ENCODE measurements at places on chromosomes 6 and 20.

DNA sequence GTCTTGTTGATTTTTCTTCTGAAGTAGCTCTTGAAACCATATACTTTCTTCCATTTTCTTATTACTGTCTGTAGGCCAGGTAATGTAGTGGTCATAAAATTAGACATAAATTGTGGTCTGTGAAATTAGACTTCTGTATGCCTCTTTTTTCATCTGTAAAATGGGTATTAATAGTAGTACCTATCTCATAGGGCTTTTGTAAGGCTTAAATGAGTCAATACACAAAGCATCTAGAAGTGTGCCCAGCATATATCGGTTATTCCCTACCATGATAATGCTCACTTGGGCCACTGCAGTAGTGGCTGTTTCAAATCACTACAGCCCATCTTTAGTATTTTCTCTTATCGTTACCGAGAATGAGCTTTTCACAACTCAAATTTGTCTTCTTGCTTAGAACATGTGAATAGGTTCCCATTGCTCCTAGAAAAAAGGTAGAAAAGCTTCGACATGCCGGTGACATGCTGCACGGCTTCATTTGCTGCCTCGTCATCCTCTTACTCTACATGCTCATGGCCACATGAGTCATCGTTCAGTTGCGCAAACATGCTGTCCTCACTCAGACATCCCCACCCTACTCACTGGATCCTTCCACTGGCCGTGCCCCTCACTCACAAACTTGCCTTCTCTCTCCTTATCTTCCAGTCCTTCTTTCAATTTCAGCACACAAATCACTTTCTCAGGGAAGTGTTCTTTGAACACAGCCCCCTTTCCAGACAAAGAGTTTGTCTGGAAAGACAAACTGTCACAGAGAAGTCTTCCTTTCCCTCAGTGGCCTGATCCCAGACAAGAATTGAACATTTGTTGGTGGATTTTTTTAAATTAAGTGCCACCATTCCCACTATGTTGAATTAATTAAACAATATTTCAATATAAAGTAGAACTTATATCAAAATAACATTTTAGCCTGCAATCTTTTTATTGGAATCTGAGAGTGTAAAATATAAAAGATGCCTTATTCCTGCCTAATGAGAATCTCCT, 32.2 kb upstream of the ERVFRD-1 start:
- no peak for DNase-seq

DNA sequence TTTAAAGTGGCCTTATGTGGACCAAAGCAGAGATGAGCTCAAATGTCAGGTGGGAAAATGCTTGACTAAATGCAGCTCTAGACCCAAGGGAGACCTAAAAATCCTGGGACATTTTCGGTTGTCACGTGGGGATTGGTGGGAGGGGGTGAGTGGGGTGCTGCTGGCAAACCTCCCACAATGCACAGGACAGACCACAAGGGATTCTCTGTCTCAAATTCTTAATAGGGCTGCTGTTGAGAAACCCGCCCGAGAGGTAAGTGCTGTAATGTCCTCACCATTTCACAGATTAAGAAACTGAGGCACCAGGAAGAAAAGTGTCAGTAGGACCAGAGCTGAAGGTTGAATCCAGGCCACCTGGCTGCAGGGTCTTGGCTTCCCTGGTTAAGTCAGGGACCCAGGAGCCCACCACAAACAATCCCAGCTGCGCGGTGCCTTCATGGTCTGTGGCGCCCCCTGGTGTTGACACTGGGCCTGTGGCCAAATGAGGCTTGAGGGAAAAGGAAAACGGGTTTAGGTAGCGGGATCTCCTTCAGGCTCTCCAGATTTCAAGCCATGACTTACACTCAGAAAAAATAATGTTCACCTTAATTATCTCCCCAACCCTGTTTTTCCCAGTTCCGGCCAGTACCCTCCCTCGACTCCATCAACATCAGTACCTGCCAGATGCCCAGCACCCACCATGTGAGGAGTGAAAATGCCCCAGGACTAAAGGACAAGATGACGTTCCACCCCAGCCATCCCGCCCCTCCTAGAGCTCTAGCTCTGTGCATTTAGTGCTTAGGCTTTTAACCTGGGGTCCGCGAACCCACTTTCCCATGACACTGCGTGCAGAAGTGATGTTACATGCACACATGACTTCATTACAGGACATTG, 7.2 kb downstream of the HLA-G start:
- no peak for DNase-seq

DNA sequence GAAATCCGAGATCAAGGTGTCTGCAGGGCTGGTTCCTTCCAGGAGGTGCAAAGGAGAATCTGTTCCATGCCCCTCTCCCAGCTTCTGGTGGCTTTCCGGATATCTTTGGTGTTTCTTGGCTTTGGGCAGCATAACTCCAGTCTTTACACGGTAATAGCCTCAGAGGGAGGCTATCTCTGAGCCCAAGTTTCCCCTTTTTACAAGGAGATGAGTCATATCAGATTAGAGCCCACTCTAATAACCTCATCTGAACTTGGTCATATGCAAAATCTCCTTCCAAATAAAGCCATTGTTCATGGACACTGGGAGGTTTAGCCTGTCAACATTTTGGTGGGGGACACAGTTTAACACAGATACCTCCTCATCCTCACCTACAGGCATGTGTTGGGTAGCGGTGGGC, 213.7 kb downstream of the ATXN1 start:
- DNase-seq, result no peak

DNA sequence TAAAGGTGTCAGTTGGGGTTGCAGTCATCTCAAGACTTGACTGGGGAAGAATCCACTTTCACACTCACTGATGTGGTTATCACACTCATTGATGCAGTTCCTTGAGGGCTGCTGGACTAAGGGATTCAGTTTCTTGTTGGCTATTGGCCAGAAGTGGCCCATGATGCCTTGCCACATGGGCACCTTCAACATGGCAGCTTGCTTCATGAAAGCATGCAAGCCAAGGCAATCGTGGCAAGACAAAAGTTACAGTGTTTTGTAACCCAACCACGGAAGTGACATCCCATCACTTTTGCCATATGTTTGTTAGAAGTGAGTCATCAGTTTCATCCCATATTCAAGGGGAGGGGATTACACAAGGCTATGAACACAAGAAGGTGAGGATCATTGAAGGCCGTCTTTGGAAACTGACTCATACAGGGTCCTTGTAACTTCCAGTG, 3.8 kb upstream of the RANBP9 start:
- peak; percentile 34 for DNase-seq

DNA sequence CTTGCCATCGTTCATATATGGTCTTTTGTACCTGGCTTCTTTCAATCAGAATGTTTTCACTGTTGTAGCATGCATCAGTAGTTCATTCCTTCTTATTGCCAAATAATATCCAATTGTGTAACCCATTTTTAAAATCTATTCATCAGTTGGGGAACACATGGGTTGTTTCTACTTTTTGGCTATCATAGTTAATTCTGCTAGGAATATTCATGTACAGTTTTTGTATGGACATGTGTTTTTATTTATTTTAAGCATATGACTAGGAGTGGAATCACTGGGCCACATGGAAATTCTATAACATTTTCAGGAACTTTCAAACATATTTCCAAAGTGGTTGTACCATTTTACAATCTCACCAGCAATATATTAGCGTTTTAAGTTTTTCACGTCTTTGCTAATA, 187.4 kb upstream of the PRND start:
- no peak for DNase-seq

DNA sequence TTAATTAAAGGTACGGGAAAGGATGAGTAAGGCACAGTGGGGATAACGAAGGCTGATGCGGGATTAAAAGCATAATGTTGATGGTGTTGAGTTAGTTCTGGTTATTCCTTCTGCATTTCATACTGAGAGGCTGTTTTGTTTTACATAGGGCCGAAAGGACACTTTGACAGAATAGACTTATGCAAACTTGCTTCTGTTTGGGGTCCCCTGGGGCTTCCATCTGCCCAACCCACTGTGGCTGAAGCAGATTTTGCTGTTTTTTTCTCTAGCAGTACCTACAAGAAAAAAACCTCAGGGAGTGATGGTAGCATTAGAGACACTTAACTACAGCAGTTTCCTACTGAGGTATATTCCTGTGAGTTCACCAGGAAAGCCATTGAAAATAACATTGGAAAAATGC, 136.1 kb upstream of the SUPT3H start:
- no peak for DNase-seq

DNA sequence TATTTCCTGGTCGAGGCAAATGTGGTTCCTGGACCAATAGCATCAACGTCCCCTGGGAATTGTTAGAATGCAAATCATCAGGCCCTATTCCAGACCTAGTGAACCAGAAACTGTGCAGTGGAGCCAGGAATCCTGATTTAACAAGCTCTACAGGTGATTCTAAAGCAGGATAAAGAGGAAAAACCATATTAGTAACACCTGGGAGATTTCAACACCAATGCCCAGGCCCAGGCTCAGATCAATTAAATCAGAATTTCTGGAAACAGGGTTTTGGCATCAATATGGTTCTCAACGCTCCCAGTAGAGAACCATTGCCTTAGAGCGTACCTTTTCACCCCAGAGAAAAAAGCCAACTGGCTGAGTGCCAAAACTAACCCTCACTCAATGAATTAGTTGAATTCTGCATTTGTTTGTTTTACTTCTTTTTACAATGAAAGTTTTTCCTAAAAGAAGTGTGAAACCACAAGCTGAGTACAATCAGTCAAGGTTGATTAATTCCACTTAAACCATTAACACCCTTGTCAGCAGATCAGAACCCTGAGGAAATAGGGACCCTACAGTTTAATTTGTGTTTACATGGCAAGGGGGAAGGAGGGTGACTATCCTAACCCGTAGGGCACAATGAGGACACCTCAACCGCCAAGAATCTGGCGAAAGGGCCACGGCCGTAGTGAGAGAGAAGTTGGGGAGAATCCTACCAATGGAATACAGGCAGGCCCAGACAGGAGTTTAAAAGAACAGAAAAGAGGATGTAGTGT, 34.9 kb upstream of the LOC128125822 start:
- no peak for DNase-seq

GRCh38 chr6:14224359-14225103, 107.0 kb downstream of the CD83 start:
- DNase-seq, result peak; percentile 48

- DNase-seq, result no peak
Measured at GRCh38 chr6:5123296-5124143, 38.4 kb downstream of the PPP1R3G start.

- DNase-seq, result no peak
Measured at GRCh38 chr20:46696791-46697279, 7.6 kb upstream of the TP53RK start.

DNA sequence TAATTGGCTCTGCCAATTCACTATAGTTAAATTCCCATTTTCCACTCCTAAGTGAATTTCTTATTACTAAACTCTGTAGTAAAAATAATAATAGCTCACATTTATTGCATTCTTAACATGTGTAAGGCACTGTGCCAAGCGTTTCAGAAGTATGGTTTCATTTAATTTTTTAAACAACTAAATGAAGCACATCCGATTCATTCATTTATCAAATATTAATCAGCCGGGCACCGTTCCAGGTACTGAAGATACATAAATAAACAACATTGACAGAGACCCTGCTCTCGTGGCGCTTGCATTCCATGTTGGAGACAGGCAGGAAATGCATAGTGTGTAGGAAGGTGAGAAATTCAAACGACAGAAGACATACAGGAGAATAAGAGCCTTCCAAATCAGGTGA, 423.2 kb upstream of the JARID2 start:
- no peak for DNase-seq

DNA sequence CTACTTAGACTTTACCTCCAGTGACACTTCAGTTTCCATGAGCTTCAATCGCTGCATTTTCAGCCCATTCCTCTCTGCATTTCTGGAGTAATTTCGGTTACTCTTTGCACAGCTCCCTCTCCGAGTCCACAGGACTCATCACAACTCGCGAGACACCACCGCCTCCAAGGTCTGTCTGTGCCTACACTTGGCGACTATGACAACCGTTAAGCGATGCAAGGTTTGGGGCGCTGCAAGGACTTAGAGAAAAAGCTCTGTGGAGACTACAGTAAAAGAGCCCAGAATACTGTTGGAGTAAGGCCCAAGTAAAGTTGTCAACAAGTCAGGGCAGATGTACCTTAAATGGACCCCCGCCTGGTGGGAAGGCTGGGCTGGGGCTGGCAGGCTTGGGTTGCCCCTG, 95.7 kb upstream of the RPS6KA2 start:
- no peak for DNase-seq

DNA sequence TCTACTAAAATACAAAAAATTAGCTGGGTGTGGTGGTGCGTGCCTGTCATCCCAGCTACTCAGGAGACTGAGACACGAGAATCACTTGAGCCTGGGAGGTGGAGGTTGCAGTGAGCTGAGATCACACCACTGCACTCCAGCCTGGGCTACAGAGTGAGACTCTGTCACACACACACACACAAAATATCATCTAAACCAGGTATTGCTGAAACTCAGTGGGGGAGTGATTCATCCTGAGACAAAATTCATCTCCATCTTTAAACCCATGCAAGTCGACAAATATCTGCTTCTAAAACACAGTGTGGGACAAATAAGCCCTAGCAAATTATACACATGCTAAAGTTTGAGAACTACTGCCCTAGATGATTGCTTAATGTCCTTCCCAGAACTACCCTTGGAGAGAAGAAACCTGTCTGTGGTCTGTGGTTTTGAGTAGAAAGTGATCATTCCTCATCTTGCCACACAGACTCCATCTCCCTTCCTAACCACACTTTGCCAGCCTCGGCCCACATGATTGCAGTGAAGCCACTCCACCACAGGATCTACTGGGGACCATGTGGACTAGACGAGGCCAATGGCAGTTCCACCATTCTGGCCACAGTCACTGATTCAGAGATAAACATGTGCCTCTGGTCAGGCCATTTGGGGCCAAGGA, 130.3 kb downstream of the OPRM1 start:
- DNase-seq, result no peak

GRCh38 chr20:22523499-22524392, 60.6 kb downstream of the FOXA2 start:
- DNase-seq, result no peak

GRCh38 chr6:150697515-150697914, 97.8 kb downstream of the PLEKHG1 start:
- DNase-seq, result no peak

DNA sequence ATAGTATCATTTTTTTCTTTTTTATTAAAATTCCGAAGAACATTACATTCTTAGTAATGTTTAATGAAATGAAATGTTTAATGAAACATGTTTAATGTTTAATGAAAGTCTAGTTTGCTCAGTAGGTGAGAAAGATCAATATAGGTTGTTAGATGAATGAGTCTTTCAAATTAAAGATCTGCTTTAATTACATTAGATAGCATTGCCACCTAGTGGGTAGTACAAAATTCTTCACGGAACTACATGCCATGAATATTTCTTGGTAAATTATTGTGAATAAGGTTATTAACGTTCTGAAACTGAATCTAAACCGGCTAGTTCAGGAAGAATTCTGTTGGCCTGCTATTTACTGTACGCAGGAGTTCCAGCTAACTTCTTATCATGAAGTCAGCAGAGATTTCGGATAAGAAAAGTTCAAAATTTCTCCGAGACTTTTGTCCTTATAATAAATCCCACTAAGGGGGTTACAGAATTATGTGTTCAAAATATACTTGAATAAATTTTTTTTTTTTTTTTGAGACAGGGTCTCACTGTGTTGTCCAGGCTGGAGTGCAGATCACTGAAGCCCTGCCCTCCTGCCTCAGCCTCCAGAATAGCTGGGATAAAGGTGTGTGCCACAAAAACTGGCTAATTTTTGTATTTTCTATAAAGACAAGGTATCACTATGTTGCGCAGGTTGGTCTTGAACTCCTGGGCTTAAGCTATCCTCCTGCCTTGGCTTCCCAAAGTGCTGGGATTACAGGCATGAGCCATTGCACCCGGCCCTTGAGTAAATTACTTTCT, 7.9 kb upstream of the GMNN start:
- peak; percentile 63 for DNase-seq

Measured in GM10248 (cell line).